HFF-Myc (cell line): ENCODE measurements at places on chromosomes 7 and 10.

DNA sequence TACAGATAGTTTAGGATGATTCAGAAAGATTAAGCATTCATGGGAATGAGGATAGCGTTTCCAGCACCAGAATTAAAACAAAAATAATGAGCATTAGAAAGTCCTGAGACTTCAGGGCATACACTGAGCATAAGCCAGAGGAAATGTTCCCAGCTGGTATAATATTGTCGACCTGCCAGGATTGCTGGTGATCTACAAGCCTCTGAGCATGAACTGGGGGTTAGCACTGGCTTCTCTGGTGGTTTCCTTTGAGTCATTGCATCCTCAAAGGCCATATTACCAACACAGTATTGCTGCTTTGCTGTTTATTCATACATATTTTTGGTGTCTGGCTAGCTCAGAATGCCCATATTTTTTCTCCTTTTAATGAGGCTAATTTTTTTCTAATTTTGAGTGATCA lies 10.7 kb upstream of the ATRNL1 start:
- peak; percentile 38 for DNase-seq

DNA sequence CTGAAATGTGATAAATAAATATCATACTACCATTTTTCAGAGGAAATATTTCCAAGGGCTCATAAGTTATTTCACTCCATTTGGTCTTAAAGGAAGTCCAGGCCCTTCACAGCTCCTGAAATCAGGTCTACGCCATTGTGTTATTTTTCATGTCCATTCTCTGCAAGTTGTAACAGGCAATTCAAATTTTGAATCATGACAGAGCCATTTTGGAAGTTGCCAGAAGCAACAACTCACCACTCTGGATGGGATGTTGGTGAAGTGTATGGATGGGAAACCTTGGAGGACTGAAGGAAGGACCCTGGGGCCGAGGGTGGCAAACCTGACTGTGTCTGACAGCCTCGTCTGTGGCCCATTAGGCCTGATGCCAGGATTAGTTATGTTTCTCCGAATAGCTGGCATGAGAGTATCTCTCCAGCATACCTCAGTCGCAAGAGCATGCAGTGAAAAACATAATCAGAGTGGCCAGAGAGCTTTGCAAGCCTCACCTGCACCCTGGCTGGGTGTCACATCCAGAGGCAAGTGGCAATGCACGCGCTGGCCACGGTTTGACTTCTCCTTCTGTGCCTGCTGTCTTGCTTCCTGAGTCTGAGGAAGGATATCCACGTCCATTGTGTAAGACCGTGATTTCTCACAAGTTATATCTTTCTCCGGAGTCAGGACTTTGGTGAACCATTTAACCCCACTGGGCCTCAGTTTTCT lies 87.1 kb downstream of the NRP1 start:
- no peak for DNase-seq

DNA sequence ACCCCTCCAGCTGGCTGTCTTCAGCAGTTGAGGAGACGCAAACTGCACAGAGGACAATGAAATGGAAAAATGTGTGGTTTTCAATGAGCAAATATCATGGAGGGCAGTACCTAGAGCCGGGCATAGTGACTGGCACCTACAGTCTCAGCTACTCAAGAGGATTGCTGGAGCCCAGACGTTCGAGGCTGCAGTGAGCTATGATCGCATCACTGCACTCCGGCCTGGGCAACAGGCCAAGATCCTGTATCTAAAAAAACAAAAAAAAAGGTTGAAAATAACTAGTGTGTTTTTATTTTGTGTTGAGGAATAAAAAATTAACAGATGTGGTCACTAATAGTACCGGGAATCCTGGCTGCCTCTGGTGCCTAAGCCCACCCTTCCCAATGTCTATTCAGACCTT lies 345.5 kb downstream of the GALNT17 start:
- DNase-seq = no peak

DNA sequence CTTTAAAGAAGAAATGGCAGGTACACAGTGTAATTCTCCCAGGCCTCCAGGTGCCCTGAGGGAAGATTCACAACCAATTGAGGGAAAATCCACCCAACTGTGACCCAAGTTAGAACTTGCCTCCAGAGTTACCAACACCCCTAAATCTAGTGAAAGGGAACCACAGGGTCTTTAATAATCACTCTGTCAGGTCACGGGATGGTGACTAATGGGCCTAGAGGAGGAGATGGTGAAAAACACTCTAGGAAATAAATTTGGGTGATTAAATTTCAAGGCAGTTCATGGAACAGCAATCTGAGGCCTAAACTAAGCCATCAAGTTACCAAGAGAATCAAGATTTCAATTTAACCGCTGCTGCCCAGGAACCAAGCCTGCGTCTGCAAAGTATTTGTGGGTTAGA lies 26.7 kb upstream of the SLF2 start:
- DNase-seq = no peak

GRCh38 chr7:97512441-97513207 lies 219.3 kb upstream of the TAC1 start:
- DNase-seq = no peak

- DNase-seq = no peak
Observed at GRCh38 chr7:55021053-55021452, 2.2 kb downstream of the EGFR start.

DNA sequence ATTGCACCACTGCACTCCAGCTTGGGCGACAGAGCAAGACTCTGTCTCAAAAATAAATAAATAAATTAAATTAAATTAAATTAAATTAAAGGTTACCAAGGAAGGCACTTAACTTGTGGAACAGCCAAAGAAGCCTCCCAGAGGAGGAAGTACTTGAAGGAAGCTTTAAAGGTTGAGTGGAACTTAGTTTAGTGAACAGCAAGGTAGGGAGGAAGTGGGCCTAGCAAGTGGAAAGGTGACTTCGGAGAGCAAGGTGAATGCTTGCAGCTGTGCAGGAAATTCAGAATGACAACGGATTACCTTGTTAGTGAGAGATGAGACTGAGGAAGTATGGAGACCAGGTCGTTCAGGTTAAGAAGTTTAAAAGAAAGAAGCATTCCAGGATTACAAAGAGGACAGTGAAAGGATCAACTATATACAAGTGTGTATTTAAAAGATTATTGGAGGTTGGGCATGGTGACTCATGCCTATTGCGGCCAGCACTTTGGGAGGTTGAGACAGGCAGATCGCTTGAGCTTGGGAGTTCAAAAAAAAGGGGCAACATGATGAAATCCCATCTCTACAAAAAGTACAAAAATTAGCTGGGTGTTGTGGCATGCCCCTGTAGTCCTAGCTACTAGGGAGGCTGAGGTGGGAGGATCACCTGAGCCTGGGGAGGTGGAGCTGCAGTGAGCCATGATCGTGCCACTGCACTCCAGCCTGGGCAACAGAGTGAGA lies 12.8 kb upstream of the RPEL1 start:
- DNase-seq = no peak

DNA sequence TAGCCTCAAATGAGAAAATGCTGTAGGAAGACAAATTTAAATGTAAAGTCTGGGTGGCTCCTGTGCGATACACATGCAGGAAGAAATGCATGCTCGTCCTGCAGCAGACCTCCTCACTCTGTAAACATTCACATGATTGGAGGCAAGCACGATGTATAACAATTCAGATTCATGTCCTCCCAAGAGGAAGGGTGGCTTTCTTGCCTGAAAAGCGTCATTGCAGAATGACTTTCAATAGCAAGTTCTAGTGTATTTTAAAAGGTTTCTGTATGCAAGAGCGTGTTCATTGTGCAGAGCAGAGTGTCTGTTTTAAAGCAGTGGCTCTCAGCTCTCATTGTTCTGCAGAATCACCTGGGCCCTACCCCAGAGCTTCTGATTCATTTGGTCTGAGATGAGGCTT lies 170.3 kb upstream of the CELF2 start:
- no peak for DNase-seq

- no peak for DNase-seq
Observed at GRCh38 chr7:73716318-73716890, 3.1 kb downstream of the STX1A start.

GRCh38 chr10:71717551-71717951 lies 2.0 kb downstream of the C10orf105 start:
- DNase-seq = no peak

- DNase-seq = no peak
Observed at GRCh38 chr7:100023526-100023925, 8.1 kb downstream of the ZKSCAN1 start.

- no peak for DNase-seq
Observed at GRCh38 chr10:46556515-46557318, at the start of gene GPRIN2. Gene GPRIN2 (minus strand): TSS chr10:46556658. CDS start chr10:46550736, 5,922 bp downstream.

GRCh38 chr7:98265841-98266271 lies 13.8 kb upstream of the TECPR1 start:
- no peak for DNase-seq

DNA sequence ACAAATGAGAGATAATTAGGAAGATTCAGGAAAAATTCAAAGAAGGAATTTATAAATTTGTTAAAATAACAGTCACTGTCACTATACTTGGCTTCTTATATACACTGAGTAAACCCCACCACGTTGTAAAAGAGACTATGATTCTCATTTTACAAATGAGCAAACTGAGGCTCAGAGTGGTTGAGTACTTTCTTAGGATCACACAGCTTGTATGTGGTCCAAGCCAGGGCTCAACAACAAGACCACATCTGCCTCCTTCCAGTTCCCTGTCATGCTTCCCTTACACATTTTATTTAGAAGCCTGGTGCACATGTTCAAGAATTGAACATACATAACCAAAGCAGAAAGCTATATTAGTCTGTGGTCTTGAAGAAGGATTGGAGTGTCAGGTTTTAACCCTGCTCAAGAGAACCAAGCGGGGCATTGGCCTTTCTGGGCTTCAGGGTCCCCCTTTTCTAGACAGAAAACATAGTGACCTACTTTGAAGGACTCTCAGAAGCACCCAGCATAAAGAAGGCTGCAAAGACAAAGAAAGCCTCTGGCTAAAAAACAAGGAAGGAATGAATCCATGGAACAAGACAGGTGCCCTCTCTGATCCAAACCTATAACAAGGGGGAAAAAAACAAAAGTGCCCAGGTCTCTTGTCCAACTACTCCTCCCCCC lies 846 bp downstream of the MRLN start:
- no peak for DNase-seq

GRCh38 chr7:81449105-81449504 lies 320.7 kb downstream of the HGF start:
- no peak for DNase-seq

GRCh38 chr7:55304018-55304762 lies 60.9 kb upstream of the LANCL2 start:
- no peak for DNase-seq

GRCh38 chr7:20776214-20776911 lies 10.3 kb downstream of the SP8 start:
- DNase-seq = no peak

GRCh38 chr7:26898891-26899290 lies 34.5 kb upstream of the SKAP2 start:
- no peak for DNase-seq

DNA sequence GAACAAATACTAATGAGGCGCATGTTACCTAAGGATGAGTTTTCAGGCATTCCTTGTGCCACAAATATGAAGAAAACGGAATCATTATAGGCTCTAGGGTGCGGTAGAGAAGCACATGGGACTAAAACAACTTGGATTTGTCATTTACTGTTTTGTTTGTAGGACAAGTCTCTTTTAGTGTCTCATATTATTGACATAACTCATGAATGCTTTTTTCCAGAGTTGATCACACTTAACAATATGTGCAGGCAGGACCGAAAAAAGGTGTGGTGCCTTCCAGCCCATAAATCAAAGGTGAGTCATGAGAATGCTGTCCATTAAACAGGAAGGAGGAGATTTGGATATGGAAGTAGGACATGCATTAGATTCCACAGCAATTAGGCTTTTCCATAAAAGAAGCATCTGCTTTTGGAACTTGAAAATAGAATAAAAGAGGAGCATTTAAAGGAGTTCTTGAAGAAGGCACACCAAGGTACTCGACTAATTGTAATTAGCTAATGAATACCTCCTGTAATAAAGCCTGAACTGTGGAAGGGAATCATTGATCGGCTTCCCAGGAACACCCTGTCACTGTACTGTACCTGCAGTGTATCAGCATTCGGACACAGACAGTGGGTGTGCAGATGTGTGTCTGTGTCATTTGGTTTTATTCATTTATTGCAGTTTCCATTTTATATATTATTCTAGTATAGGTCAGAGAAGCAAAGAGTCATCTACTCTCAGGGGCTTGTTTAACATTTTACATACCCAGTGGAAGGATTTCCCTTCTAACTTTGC lies 119.7 kb upstream of the KLF14 start:
- peak; percentile 94 for DNase-seq

GRCh38 chr7:154698726-154699291 lies 304.1 kb downstream of the PAXIP1 start:
- DNase-seq = no peak

DNA sequence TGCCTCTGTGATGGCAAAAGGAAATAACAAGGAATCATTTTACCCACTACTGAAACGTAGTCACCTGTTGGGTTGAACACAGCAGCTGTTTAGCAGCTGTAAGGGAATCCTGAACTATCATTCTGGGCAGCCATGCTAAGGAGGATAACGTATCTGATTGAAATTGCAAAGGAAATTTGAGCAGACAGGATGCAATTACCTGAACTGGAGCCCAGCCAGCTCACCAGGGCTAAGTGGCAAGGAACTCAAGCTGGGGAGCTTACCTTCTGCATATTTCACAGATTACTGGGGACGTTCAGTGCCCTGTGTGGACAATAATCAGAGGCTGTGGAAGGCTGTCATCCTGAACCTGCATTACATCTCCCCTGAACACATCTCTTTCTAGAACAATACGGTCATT lies 650.5 kb downstream of the SORCS3 start:
- no peak for DNase-seq

DNA sequence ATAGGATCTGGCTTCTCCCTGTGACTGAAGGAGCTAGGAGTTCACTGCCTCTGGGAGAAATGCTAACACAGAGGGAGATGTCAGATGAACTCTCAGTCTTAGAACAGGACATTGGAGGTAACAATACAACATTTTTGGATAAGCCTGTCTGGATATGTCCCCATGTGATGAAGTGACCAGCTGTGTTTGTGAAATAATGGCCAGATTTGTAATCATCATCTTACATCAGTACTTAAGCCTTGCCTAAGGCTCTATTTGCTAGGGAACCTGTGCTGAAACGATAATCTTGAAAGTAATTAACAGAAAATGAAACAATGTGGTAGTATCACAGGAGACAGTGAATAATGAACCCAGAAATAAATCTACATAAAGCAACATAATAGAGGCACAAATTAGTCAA lies 56.2 kb downstream of the CRPPA start:
- no peak for DNase-seq

DNA sequence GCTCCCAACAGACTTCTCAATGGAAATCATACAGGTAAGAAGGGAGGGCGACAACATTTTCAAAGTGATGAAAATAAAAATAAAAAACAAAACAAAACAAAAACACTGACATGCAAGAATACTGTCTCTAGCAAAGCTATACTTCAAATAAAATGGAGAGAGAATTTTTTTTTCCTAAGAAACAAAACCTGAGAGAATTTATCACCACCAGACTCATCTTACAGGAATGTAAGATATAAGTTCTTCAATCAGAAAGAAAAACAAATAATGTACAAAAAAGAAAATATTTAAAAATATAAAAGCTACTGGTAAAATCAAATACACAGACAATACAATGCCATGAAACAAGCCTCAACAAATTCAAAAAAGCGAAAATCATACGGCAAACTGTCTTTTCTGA lies 113.2 kb downstream of the NRBF2 start:
- no peak for DNase-seq
